ENCODE measurements at places on chromosomes 5 and 9. TPM values are rescaled to one million over a fixed set of nuclear protein-coding genes. Genes with fewer than 3 reads are reported as not detected.

GRCh38 chr5:113900816-113901215 lies 387.3 kb downstream of the YTHDC2 start:
- H3K36me3 ChIP-seq: no peaks in the 10 kb centered on the region
- no peaks in the 10 kb centered on the region for H3K27me3 ChIP-seq
- no peak for DNase-seq
- no peaks in the 10 kb centered on the region for H3K4me1 ChIP-seq

Gene KIF12
- 5.4 TPM for total RNA-seq

Gene RGS7BP
- total RNA-seq: 2.3 TPM

DNA sequence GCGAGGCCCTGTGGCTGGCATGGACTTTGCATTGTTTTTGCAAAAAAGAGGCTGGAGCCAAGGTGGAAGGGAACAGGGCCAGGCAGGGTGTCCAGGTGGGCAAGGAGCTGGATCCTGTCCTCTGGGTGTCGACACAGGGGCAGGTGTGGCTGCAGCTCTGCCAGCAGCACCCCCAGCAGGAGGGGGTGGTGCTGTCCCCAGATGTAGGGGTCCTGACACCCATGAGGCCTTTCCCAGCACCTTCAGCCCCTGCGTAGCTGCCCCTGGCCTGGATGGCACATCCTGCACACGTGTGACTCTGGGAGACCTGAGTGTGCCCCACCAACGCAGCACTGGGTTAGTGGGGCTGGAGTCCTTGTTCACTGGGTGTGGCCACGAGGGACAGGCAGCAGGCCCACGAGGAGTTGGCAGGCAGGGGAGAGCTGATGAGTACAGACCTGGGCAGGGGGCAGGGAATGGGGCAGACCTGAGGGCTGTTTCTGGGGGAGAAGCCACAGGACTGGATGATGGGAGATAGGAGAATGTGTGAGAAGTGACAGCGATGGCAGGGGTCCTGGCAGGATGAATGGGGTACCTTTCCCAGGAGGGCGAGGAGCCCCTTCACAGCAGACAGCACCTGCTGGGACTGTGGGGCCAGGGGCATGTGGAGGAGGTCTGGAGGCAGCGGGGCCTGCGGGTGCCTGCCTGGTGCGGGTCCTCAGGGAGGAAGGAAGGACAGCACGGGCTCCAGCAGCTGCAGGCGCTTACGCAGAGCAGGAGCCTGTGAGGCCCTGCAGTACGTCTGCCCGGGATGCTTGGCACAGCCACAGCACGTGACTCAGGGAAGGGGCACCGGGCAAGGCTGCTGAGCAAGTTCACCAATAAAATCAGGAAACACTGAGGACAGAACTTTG lies 3.6 kb upstream of the RASGEF1C start:
- H3K27ac ChIP-seq: no peak overlapping the region
- peaks cover 4% of the 10 kb centered on the region for H3K4me1 ChIP-seq
- no peak for DNase-seq
- no peaks in the 10 kb centered on the region for H3K36me3 ChIP-seq
- peaks cover 7% of the 10 kb centered on the region for H3K27me3 ChIP-seq

Gene TSSK1B
- not detected for total RNA-seq

DNA sequence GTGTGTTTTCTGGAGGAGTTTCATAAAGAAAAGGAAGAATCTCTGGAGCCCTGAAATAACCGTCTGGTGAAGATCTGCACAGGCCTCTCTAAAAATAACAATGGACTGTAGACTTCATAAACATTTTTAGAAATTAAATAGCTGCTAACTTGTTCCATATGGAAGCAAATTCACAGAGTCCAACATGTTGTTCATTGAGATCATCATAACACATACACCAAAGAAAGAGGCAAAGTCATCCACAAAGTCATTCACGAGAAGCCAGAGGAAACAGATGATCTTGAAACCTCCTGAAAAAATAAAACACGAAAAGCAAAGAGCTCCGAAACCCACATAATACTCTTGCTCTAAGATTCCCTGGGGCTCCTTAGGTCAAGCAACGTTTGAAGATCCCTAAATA lies 347.8 kb downstream of the EFNA5 start:
- no peak overlapping the region for H3K27ac ChIP-seq
- H3K27me3 ChIP-seq: no peaks in the 10 kb centered on the region
- no peaks in the 10 kb centered on the region for H3K36me3 ChIP-seq
- no peak for DNase-seq
- no peaks in the 10 kb centered on the region for H3K4me1 ChIP-seq

DNA sequence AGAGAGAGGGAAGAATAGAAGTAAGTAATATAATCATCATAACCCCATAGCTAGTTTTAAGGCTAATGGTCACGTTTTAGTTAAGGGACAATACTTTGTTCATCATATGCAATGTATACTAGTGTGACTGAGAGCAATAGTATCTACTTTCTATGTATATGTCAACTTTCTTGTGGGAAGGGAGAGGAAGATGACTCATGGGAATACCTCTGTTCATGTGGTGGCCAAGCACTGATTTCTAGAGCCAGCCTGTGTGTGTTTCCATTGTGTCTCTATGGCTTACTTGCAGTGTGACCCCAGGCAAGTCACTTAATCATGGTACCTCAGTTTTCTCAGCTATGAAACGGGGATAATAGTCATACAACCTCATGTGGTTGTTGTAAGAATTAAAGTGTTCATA lies 639.6 kb downstream of the CETN3 start:
- no peak overlapping the region for H3K4me3 ChIP-seq
- H3K36me3 ChIP-seq: no peaks in the 10 kb centered on the region
- no peak for DNase-seq
- no peaks in the 10 kb centered on the region for H3K4me1 ChIP-seq
- H3K27ac ChIP-seq: no peak overlapping the region

GRCh38 chr5:59835800-59836199 lies 57.7 kb downstream of the PDE4D start:
- H3K4me1 ChIP-seq: no peaks in the 10 kb centered on the region
- no peaks in the 10 kb centered on the region for H3K36me3 ChIP-seq
- H3K27me3 ChIP-seq: no peaks in the 10 kb centered on the region
- DNase-seq: no peak

GRCh38 chr5:10479154-10479721 lies 37.6 kb downstream of the ROPN1L start:
- no peaks in the 10 kb centered on the region for H3K36me3 ChIP-seq
- no peak overlapping the region for H3K4me3 ChIP-seq

GRCh38 chr9:126507318-126508109 lies 106.2 kb upstream of the LMX1B start:
- no peak overlapping the region for H3K4me3 ChIP-seq
- H3K27ac ChIP-seq: no peak overlapping the region
- DNase-seq: no peak

- no peak for DNase-seq
- H3K4me1 ChIP-seq: no peaks in the 10 kb centered on the region
- H3K27ac ChIP-seq: no peak overlapping the region
These were observed 117.1 kb upstream of the TUT7 start for GRCh38 chr9:86471171-86471815.

GRCh38 chr9:98095401-98095800 lies 23.6 kb downstream of the TRIM14 start:
- H3K36me3 ChIP-seq: no peaks in the 10 kb centered on the region
- H3K4me3 ChIP-seq: no peak overlapping the region
- DNase-seq: no peak
- no peak overlapping the region for H3K27ac ChIP-seq
- H3K4me1 ChIP-seq: no peaks in the 10 kb centered on the region
- no peaks in the 10 kb centered on the region for H3K27me3 ChIP-seq
